ENCODE measurements at places on chromosomes 2 and 18. TPM values are rescaled to one million over a fixed set of nuclear protein-coding genes. Genes with fewer than 3 reads are reported as not detected.

- no peak for DNase-seq
Measured at GRCh38 chr2:217788669-217789002, 214.2 kb downstream of the TNS1 start.

DNA sequence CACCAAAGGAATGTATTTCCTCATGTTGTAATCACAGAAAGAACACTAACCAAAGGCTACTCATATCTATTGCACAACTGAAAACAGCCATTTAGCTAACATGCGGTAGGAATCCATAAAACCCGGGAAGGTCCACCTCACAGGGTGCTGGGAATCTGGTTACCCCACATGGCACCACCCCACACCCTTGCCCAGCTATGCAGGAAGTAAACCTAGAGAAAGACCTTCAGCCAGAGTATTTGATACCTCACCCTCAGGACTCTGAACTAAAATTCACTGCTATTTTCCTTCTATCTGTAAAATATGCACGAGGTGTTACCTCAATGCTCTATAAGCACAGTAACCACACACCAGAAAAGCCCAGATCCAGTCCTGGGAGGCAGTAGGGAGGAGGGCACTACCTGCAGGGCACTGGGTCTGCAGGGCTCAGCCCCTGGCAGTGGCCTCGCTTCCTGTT lies 45.8 kb downstream of the PTPN2 start:
- DNase-seq = peak; percentile 71

GRCh38 chr2:103496850-103497249 lies 735.0 kb downstream of the TMEM182 start:
- DNase-seq = no peak

DNA sequence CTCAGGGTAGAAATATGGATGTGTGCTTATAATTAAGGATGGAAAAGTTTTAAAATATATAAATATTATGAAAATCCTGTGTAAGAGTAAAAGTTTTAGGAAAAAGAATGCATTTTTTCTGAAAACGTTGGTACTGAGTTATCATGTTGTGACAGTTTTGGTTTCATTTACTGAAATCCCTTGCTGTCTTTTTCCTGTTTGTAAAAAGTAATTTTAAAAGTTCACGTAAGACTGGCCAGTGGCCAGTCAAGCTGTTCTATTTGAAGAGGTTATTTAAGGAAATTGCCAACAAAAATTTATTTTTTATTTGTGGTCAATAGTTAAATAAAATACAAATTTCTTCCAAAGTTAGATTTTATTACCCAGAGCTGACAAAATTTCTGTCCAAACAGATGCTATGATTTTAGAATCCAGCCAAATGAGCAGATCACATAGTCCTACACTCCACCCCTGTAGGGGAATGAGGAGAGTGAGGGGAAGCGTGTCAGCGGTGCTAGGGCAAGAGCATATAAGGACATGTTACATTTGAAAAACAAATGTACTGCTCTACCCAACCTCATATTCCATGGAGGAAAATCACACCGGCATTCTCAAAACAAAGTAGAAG lies 297.8 kb upstream of the TFPI start:
- no peak for DNase-seq

- no peak for DNase-seq
Measured at GRCh38 chr2:200476836-200477235, 33.0 kb downstream of the KCTD18 start.

DNA sequence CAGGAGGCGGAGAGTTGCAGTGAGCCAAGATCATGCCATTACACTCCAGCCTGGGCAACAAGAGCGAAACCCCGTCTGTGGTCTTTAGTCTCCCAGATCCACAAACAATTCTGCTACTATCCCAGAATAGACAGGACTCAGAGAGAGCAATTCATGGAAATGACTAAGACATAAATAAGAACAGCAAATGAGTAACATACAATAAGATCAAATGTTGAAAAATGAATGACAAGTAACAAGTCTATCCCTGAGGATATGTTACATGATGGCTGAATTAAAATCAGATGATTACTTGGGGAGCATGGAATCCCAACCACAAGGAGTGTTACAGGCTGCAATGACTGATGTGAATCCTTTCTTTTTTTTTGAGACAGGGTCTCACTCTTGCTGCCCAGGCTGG lies 10.3 kb downstream of the ARL5A start:
- no peak for DNase-seq

DNA sequence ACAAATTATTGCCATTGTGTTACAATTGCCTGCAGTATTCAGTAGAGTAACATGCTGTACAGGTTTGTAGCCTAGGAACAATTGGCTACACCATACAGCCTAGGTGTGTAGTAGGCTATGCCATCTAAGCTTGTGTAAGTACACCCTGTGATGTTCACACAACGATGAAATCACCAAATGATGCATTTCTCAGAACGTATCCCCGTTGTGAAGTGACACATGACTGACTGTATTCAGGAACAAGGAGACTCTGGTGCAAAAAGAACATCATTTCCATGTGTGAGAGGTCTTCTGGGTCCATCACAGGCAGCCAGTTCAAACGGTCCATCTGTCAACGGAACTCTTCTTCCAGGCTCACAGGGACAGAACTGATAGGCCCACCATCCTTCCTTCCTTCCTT lies 263.7 kb downstream of the ANAPC1 start:
- no peak for DNase-seq

GRCh38 chr2:45578056-45578843 lies 32.8 kb downstream of the SRBD1 start:
- DNase-seq = no peak

- DNase-seq = no peak
Measured at GRCh38 chr2:176445956-176446355, 176.7 kb downstream of the MTX2 start.

- DNase-seq = no peak
Measured at GRCh38 chr18:58792086-58792485, 72.6 kb upstream of the ZNF532 start.

GRCh38 chr18:68267583-68267982 lies 447.3 kb downstream of the TMX3 start:
- DNase-seq = no peak

DNA sequence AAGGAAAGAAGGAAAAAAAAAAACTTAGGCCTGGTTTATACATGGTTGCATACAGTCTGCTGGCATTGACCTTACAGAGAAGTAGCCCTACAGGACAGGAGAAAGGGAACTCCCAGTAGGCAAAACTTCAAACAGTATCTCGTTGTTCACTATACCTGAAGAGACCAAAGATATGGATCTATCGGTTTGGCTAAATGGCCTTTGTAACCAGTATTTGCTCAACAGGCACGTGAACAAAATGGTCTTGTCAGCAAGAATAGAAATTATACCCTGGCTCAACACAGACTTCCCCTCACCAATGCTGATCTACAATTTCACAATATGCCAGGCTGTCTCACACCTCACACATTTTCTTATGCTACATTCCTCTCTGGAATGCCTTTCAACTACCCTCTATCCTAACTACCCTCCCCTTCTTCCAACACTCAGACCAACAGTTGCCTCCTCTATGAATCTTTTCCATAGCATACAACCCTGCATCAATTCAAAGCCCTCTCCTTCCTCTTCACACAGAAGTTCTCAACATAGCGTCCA lies 13.7 kb downstream of the HYCC2 start:
- no peak for DNase-seq

GRCh38 chr2:97355887-97356286 lies 233.8 kb downstream of the ANKRD36B start:
- no peak for DNase-seq

- no peak for DNase-seq
Measured at GRCh38 chr2:241422350-241422749, 66.3 kb downstream of the FARP2 start.

- DNase-seq = peak; percentile 75
Measured at GRCh38 chr2:54657664-54658083, 65.8 kb upstream of the EML6 start.

DNA sequence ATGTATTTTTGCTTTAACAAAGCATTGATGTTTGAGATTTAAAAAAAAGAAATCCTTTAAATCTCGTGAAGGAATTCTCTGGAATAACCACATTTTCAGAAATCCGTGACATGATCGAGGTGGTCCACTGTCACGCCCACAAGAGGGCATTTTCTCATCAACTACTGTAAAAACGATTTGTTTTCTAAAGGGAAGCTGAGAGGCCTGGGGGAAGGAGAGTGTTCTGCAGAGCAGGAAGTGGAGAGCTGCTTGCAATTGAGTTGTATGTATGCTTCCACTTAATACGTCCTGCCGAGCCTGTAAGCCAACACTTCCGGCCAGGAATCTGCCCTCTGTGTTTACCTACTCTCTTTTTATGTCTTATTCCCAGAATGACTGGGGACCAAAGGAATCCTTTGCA lies 19.4 kb downstream of the KLHL29 start:
- DNase-seq = peak; percentile 78

- DNase-seq = no peak
Measured at GRCh38 chr2:14261771-14262170, 370.7 kb upstream of the LRATD1 start.

DNA sequence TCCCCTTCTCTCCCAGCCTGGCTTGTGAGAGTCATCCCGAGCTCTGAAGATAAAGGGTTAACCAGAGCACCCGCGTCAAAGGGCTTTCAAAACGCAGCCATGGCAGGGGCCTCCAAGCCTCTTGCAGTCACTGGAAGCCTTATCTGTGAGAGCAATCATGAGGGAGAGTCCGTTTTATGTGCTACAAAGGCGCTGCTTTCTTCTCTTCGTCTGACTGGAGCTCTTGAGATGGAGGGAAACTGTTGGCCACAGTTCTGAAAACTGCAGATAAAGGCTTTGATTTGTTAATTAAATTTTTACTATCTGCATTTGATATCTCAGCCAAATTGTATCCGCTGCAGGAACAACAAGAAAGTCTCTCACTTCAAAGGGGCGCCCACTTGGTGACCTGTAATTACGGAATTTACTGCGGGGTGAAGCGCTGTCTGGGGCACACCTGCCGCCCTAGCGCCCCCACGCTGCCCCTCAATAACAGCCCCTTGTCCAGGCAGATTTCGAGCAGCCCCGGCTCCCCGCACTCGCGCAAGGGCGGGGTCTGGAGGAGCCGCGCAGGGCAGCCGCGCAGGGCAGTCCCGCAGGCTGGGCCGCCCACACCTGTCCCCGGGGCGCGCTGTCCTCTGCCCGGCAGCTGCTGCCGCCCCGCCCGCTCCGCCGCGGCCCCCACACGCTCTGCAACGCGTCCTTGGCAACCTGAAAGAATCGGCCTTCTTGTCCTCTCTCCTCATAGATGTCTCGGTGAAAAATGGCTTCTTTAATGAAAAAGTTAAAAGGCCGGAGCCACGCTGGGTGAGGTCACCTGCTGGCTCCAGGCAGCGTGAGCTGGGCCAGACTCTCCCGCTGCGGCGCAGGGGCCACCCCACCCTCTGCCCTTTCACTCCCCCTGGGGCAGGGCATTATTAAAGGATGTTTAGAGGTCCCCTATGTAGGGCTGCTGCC lies 217.9 kb downstream of the VAPA start:
- DNase-seq = no peak

- DNase-seq = no peak
Measured at GRCh38 chr18:44819944-44820510, 139.3 kb downstream of the SETBP1 start.

- DNase-seq = no peak
Measured at GRCh38 chr18:23276451-23276850, 141.2 kb downstream of the CABLES1 start.

DNA sequence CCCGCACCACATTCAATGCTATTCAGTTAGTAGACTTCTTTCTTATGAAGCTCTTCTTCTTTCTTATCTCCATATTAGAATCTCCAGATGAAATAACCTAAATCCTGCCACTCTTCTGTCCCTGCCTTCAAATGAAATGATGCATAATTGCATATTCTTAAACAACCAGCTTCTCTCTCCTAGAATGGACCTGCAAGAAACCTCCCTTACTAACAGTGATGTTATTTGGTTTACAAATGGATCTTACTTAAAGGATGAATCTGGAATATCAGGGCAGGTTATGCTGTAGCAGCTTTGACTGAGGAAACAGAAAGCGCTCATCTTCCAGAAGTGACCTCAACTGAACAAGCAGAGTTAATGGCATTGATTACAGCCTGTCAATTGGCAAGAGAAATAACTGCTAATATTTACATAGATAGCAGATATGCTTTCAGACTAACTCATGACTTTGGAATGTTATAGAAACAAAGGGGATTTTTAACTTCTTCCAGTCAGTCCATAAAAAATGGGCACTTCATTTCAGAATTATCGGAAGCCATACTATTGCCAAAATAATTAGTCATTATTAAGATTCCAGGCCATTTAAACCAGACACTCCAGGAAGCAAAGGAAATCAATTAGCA lies 755.7 kb upstream of the HS6ST1 start:
- DNase-seq = no peak

DNA sequence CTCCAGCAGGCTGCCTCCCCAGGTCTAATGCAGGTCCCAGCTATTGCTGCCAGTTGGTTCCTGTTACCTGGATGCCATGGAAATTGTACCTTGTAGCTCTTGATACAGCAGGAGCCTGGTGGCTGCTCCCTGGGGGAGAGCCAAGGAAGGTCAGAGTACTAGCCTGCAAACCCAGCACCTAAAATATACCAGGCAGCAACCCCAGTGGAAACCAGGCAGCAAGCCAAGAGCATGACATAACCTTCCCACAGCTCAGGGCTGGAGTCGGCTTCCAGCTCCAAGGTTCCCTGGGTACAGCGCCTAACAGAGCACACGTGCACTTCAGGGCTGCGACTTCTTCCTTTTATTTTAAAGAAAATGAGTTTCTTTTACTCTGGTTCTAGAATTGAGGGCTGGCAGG lies 30.3 kb downstream of the TNP1 start:
- peak; percentile 58 for DNase-seq

DNA sequence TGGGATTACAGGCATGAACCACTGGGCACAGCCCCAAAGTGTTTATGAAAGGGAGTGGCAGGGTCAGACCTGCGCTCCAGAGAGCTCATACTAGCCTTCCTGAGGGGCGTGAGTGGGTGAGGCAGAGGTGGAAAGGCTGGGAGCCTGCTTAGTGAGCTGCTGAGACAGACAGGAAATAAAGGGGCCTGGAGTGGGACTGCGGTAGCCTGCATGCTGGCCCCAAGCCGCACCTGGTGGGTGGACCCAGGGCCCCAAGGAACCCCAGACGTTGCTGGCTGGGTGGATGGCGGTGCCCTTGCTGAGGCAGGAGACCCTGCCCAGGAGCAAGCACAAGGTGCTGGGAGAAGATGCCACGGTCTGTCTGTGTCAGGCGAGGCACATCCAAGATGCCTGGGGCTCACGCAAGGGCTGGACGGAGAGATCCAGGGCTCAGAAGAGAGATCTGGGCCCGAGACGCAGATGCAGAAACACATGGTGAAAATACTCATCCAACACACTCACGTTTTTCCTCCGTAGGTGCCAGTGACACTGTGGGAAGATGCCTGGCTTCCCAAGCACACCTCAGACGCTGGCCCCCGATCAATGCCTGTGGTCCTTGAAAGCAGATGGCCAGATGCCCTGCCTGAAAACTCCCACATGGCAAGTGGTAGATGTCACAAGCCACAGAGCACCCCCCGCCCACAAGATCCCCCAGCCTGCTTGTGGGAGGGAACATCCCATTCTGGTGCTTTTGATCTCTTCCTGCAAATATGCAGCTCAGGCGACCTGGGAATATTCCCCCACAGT lies 151.1 kb downstream of the GLI2 start:
- no peak for DNase-seq

HTR2B gene
- total RNA-seq = 0.12 TPM

IRS1 gene
- 14.8 TPM for total RNA-seq

EFHD1 gene
- total RNA-seq = 2.7 TPM

DSC1 gene
- total RNA-seq = not detected

CNRIP1 gene
- total RNA-seq = 3.1 TPM

STARD6 gene
- total RNA-seq = not detected

UGT1A4 gene
- total RNA-seq = 2.2 TPM

FRZB gene
- total RNA-seq = 20.5 TPM

DHRS9 gene
- 206 TPM for total RNA-seq

CCDC142 gene
- 23.9 TPM for total RNA-seq

SANBR gene
- total RNA-seq = 14.4 TPM

RTP5 gene
- not detected for total RNA-seq
